ENCODE measurements at places on chromosomes 1 and 21.

DNA sequence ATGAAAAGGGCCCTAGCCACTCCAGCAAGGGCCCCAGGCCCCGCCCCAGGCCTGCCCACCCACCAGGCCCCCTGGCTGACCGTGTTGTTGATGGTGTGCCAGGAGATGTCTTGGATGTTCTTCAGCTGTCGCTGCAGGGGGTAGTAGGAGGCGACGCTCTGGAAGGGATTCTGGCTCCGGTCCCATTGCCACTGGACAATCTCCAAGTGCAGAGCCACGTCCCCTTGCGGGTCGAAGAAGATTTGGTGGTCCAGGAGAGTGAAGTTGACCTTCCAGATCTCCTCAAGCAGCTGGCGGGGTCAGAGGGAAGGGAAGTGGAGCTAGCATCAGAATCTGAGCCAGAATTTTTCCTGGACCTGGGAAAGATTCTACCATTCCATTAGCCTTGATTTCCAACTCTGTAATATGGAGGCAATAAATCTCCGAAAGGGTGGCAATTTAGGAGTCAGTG lies 10.2 kb downstream of the TAS1R2 start:
- DNase-seq: no peak

DNA sequence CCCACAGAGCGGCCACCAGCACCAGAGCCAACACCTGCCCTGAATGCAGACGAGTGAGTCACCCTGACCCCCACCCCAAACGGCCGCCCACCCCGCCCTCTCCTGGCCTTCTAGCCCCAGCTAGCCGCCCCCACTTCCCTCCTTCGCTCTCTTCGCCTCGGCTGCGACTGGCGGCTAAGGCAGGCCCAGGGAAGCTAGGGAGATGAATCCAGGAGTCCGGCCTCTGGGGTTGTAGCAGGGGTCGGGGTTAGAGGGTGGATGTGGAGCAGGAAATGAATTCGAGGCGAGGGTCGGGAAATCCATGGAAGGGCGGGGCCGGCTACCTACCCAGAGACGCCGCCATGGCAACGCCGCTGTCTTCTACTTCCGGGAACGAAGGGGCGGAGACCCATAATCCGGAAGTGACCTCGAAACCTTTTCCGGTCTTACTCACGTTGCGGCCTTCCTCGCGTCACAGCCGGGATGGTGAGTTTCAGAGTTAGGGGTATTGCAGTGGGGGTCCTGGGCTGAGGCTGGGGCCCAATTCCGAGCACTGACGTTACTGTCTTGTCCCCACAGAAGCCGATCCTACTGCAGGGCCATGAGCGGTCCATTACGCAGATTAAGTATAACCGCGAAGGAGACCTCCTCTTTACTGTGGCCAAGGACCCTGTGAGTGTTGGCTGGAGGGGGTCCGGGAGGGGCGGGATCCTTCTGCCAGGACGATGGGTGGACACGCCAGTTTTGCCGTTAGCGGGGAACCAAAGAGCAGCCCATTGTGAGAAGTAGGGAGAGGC lies at the start of the genes EIF3I and TMEM234:
EIF3I (plus strand) TSS at position 428 of the 776 bp plus-strand sequence; CDS start at position 463, 35 bp downstream.
TMEM234 (minus strand) TSS at position 374 of the 776 bp plus-strand sequence; CDS start at position 343, 31 bp downstream.
- peak; percentile 86 for DNase-seq

- no peak for DNase-seq
Measured at GRCh38 chr21:45151445-45152160, 77.2 kb downstream of the ADARB1 start.

- no peak for DNase-seq
Measured at GRCh38 chr21:20353351-20353750, 644.9 kb upstream of the NCAM2 start.

GRCh38 chr1:78035121-78035520 lies 10.6 kb upstream of the GIPC2 start:
- DNase-seq: no peak

- DNase-seq: no peak
Measured at GRCh38 chr1:221711063-221711577, 30.8 kb downstream of the DUSP10 start.

GRCh38 chr1:245742896-245743295 lies 588.1 kb downstream of the KIF26B start:
- DNase-seq: no peak
